Right renal pelvis (tissue), 4 donors: ENCODE measurements at places on chromosomes 16 and 17. TPM values are rescaled to one million over a fixed set of nuclear protein-coding genes. Genes with fewer than 3 reads are reported as not detected.

CYBA gene
- 112 TPM for polyA plus RNA-seq

DNA sequence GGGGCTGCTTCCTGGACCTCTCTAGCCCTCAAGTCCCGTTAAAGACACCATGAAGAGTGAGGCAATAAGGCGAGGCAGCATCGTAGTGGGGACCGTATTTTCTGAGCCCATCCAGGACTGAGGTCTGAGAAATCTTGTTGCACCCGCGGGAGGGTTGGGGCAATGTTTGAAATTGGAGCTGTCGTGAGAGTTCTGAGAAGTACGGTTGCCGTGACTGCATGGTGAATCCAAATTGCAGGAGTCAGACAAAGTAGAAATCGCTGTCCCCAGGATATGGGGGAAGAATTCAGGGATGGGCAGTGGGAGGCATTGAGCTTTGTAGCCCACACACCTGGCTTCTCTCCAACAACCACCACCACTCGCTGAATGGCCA lies 42.0 kb upstream of the RPL38 start:
- DNase-seq: no peak

GRCh38 chr16:9647981-9648701 lies 534.1 kb downstream of the GRIN2A start:
- no peak for DNase-seq

GNAO1 gene
- polyA plus RNA-seq: 6.4 TPM

GRCh38 chr16:57755726-57756423 lies 20.3 kb downstream of the KATNB1 start:
- DNase-seq: no peak

DNA sequence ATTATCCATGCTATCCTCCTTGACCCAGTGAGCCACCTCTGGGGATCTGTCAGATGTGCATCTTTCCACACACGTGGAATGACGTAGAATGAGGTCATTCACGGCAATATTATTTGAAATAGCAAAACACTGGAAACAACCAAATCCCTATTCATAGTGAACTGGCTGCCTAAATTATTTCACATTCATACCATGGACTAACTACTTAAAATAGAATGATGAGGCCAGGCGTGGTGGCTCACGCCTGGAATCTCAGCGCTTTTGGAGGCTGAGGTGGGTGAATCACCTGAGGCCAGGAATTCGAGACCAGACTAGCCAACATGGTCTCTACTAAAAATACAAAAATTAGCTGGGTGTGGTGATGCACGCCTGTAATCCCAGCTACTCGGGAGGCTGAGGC lies 75.5 kb downstream of the RAP1GAP2 start:
- DNase-seq: no peak

MAPT gene
- 10.9 TPM for polyA plus RNA-seq

FBXW10 gene
- polyA plus RNA-seq: 0.32 TPM

CCL2 gene
- polyA plus RNA-seq: 23.8 TPM

ABCC12 gene
- polyA plus RNA-seq: 0.35 TPM

- DNase-seq: no peak
Observed at GRCh38 chr17:65332375-65332774, 195.2 kb downstream of the RGS9 start.

CCR7 gene
- 0.40 TPM for polyA plus RNA-seq

CCDC200 gene
- 7.7 TPM for polyA plus RNA-seq

PRSS22 gene
- 7.5 TPM for polyA plus RNA-seq

DNA sequence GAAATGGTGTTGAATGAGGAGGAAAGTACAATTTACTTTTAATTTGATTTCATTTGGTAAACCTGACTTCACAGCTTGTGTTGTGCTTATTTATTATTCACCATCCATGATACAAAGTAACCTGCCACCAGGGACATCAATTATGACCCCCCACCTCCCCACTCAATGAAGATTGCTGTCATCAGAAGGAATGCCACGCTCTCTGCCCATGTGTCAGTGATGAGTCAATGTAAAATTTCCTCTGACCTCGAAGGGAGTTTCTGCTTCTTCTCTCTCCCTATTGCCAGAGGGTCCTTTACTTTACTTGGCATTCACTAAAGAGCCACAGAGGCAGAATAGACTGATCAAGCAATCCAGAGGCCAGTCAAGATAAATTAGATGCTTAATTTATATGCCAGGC lies 759.7 kb downstream of the CDH11 start:
- DNase-seq: no peak

TMIGD1 gene
- polyA plus RNA-seq: 0.63 TPM

GRCh38 chr16:50501251-50501650 lies 46.9 kb upstream of the NKD1 start:
- DNase-seq: no peak

DNA sequence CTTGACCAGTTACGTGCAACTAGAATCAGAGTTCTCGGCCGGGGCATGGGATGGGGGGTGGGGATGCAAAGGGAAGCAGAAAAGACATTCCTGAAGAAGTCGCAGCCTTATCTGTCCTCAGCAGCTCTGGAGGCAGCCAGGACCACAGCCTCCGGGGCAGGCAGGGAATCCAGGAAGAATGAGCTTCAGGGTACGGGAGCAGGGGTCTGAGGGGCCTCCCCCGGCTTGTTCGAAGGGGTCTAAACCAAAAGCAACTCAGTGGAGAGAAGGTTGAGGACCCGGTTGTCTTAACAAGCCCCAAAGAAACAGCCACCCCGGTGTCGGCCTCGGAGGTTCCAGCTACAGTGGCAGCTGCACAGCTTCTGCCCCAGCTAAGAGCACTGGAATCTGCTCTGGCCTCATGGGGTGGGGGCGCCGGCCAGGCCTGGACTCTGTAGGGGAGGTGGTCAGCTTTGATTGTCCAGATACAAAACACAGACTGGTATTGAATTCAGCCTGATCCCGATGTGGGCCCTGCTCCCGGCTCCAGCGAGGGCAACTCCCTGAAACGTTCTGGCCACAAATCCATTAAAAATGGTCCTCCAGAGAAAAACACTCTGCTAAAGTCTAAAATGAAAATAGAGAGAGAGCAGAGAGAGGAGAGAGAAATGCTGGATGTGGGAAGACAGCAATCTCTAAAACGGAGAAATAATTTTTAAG lies 7.7 kb downstream of the HOXB4 start:
- no peak for DNase-seq

- no peak for DNase-seq
Observed at GRCh38 chr17:9802294-9802693, 10.9 kb upstream of the DHRS7C start.

ADAD2 gene
- 0.35 TPM for polyA plus RNA-seq

DNA sequence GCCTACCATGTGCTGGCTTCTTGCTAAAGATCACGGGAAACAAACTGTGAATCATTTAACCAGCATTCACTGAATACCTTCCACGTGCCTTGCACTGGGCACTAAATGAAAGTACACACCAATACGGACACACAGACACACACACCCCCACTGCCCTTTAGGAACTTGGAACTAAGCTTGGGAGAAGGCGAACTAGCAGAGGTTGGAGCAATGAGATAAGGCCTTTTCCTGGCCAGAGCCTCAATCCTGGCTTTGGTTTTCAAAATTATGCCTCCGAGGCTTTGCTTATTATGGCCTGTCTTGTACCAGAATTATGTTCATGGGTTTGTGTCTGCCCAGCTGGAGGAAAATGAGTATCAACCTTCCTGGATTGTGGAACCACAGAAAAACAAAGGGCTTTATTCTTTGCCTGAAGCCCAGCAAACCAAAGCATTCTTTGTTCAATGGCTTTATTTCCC lies 32.3 kb downstream of the CPPED1 start:
- no peak for DNase-seq

VMO1 gene
- 0.37 TPM for polyA plus RNA-seq

PYY gene
- polyA plus RNA-seq: 0.29 TPM

MFAP4 gene
- polyA plus RNA-seq: 199 TPM

SDR42E2 gene
- 0.14 TPM for polyA plus RNA-seq

DNA sequence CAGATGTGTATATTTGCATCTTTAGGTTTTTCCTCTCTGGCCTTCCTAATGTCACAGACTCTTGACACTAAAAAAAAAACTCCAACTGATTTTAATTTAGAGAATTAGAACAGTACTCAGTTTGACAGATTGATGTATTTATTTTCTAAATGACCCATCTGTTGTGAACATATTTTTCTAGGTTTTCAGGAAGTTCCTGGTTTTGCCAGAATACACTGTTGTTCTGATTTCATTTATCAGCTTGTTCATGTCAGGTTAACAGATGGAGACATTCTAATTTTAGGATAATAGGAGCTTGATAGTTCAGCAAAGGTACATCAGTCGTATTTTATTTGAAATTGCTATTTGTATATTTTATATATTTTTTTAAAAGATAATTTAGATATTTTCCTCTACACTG lies 133.4 kb downstream of the TANC2 start:
- no peak for DNase-seq

GRCh38 chr16:53971616-53972015 lies 267.7 kb downstream of the FTO start:
- no peak for DNase-seq
